Activated CD8-positive, alpha-beta memory T cell treated with anti-CD3 and anti-CD28 coated beads, Interleukin-2, amount 50 U/mL, for 4 hours (primary cell): ENCODE measurements at places on chromosomes 5 and 9.

GRCh38 chr9:87184956-87185642 lies 237.8 kb upstream of the GAS1 start:
- DNase-seq = no peak

DNA sequence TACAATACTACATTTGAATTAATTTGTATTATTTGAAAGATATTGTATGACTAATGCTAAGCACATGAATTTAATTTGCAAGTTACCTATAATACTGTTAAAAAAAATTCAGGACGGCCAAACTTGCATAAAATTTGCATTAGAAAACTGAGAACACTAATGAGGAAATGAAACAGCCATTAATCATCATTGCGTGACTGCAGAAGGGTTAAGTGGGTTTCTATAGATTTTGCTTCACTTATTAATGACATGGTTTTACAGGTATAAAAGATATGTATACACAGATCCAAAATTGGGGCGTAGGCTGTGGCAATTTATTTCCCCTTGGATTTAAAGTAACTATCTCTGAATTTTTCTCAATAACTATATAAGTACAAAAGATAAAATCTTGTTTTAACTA lies 882.6 kb downstream of the PTPRD start:
- DNase-seq = no peak

GRCh38 chr5:96904054-96904931 lies 28.0 kb downstream of the ERAP2 start:
- no peak for DNase-seq

DNA sequence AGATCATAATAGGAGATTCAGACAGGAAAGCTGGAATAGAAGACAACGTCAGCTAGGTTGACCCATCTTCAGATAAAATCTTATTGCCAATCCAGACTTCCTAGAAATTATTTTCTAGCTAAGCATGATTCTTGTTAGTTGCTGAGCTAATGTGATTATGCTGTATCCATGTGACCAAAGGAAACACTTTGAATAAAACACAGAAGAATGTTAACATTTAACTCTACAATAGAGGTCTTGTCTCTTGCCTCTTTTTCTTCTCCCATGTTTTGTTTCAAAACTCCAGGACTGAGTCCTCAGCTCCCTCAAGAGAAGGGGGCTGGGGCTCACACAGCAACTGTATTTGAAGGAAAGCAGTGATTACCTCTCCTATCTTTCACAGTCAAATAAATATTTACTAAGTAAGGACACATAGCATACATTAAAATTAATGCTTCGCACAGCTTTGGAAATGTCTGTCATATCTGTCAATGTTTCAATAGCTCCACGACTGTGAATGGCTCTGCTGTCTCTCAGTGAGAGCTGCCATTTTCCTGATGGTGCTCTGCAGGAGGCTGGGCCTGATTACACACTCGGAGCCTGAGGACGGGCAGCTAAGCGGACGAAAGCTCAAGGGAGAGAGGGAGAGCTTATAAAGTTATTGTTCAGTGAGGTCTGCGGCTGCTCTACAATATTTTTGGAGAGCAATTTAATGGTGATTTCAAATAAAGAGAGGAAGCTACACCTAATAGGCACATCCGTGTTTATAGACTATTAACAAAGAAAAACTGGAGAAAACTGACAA lies 64.8 kb upstream of the ZNF462 start:
- no peak for DNase-seq

DNA sequence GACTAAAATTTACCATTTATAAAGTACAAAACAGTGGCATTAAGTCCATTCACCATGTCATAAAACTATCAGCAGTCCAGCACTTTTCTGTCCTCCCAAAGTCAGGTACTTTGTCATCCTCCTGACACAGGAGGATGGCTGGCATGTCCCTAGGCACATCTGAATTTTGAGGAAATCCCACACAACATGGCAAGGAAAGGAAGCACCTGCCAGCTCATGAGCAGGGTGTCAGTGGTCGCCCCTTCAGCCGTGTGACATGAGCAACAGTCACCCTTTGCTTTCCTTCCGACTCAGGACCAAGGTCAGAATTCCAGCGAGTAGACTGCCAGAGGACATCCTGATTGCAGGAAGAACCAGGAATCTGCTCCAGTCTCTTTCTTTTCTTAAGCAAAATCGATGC lies 77.1 kb downstream of the PPARGC1B start:
- DNase-seq = no peak

- no peak for DNase-seq
These were observed 13.1 kb downstream of the MIER3 start for GRCh38 chr5:56938858-56939257.

DNA sequence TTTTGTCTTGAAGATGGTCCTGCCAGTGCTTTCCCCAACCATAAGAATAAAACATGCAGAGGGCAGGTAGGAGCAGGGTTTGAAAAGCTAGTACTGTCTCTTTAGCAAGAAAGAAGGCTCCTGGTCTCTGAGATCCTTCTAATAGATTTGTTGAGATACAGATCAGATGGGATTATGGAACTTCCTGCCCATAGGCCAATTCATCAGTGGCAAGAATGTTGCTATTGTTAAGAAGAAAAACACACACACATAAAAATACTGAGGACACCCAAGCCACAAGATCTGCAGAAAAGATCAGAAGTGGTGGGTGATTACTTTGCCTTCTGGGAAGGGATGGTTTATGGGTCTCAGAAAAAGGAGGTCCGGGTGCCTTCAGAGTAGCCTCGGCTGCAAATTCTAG lies 59.8 kb downstream of the TNC start:
- DNase-seq = no peak

GRCh38 chr9:69556707-69557106 lies 115.5 kb downstream of the APBA1 start:
- no peak for DNase-seq

GRCh38 chr9:37471942-37472684 lies 6.9 kb upstream of the ZBTB5 start:
- no peak for DNase-seq

DNA sequence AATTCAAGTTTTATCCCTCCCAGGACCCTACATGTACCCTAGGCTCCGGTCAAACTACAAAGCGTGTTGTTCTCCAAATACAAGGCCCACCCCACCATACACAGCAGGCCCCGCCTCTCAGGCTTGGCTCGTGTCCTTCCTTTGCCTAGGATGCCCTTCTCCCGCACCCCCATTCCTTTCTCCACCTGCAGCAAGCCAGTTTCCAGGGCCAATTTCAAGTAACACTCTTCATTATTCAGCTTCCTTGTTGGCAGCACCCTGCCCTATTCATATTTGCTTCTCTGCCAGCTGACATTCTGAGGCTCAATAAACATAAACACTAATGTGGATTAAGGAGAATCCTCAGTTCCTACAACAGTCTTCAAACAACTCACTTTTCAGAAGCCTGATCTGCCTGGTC lies 31.7 kb downstream of the EPB41L4B start:
- no peak for DNase-seq

DNA sequence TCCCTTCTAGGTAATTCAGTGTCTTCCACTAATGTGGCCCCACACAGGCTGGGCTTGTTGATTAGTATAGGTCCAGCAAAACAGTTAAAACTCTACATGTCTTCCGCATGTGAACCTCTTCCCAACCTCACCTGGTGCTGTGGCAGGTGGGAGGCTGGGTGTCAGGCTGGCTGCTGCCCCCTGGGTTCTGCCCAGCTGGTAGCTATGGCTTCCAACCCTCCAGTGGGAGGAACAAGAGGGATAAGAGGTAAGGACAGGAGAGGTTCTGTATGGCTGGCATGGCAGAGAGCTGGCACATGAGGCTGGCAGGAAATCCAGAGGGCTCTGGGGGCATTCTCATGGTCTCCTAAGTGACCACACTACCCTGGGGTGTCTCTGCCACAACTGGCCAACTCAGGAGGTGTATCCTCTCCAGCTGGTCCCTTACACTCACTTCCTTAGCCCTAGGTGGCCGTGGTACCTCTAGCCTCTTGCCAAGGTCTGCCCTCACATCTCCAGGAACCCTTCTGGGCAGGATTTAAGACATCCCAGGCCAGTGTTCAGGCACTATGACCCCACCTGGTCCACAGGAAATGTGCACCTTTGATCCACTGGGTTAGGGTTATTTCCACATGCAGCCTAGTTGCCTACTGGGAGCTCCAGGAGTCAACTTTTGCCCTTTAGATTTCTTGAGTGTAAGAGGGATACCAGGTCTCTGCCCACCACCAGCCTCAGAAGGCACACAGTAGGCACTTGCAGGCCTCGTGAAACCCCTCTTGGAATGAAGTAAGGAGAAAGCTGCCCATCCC lies 41.7 kb downstream of the AHRR start:
- DNase-seq = no peak

- no peak for DNase-seq
These were observed 378.5 kb downstream of the PLK2 start for GRCh38 chr5:58081435-58081834.

DNA sequence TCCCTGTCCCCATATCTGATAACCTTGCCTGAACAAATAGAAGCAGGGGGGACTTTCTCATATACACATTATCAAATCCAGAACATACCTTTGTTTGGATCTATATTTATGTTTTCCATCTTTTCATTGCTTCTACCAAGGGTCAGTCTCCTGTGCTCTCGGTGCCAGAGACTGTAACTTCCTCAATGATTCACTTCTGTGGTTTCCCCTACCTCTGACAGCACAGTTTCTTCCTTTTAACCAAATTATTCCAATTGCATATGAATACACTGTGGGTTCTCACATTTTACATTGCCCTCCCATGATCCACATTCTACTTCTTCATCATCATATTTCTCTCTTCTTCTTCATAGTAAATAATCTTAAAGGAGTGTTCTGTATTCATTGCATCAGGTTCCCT lies 32.2 kb downstream of the NMUR2 start:
- DNase-seq = no peak

GRCh38 chr5:1033178-1033577 lies 24.6 kb downstream of the NKD2 start:
- no peak for DNase-seq

DNA sequence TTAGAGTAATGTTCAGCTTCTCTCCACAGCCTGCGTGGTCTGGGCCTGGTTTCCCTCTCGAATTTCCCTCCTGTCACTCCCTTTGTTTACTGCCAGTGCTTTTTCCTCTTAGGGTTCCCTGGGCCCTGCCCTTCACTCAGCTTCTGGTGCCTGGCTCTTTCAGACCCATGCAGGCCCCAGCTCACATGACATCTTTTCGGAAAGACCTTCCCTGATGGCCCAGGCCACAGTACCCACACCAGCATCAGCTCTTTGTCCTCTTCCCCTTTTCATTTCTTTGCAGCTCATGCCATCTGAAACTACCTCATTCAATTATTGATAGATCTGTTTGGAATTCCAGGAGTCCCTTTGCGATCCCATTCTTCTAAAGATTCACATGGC lies 68.1 kb upstream of the ABL1 start:
- DNase-seq = no peak

DNA sequence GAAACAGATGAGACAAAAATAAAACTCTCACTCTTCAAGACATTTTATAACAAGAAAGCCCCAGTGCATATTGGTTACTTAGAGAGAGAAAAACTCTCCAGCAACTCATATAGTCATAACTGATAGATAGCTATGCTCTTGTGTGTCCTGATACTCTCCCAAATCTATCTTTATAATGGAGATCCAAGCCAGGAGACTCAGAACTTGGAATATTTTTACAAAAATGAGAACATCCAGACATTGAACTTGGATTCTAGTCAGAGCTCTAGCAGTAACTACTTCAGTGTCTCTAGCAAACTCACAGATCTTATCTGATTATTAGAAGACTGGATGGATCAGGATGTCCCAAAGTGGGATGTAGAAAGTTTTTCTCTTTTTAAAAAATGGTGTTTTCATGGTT lies 412.7 kb upstream of the BRINP1 start:
- no peak for DNase-seq

- no peak for DNase-seq
These were observed 36.2 kb upstream of the TENT2 start for GRCh38 chr5:79575996-79576395.

GRCh38 chr5:78345485-78345884 lies 14.9 kb upstream of the SCAMP1 start:
- no peak for DNase-seq

- no peak for DNase-seq
These were observed 24.7 kb upstream of the NUDT12 start for GRCh38 chr5:103587185-103587748.
